ENCODE measurements at places on chromosomes 11 and 22.
A peak's percentile ranks its signal among the peaks of the same experiment; 100 is the strongest.

DNA sequence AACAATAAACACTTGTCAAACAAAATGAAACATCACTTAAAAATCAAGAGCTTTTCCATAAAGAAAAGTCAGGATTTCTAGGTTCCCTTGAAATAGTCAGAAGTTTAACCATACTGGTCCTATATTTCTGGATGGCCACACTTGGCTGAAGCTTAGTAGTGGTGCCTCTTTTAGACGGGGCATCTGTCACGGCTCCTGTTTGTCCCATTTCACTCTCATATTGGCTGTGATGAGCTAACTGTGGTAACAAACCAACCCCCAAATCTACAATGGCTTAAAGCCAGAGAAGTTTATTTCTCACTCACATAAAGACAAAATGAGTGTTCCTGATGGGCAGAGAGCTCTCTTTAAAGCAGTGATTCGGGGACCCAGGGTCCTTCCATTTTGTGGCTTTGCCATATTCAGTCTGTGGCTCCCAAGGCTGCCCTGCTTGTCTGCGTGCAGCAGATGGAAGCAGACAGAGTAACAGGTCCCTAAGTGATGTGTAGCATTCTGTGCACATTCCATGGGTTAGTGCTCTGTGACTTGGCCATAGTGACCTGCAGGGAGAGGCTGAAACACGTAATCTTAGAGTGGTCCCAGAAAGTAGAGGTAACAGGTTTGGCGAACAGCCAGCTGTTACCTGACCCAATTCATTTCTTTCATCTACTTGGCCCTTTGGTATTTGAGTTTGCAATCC, 137.4 kb downstream of the HIPK3 start:
- H3K4me3 ChIP-seq = no peak overlapping the region
- no peaks in the 10 kb centered on the region for H3K4me1 ChIP-seq
- peaks cover 30% of the 10 kb centered on the region for H3K27me3 ChIP-seq
- no peak overlapping the region for H3K27ac ChIP-seq
- H3K36me3 ChIP-seq = no peaks in the 10 kb centered on the region
- no peak for ATAC-seq

- H3K4me3 ChIP-seq = no peak overlapping the region
- no peaks in the 10 kb centered on the region for H3K36me3 ChIP-seq
- H3K27me3 ChIP-seq = no peaks in the 10 kb centered on the region
- no peak for ATAC-seq
- no peak overlapping the region for H3K27ac ChIP-seq
These were observed 11.9 kb downstream of the TTLL1 start for GRCh38 chr22:43077121-43077877.

GRCh38 chr11:41533761-41534160, 74.3 kb upstream of the LRRC4C start:
- no peaks in the 10 kb centered on the region for H3K27me3 ChIP-seq
- ATAC-seq = no peak
- no peak overlapping the region for H3K4me3 ChIP-seq

DNA sequence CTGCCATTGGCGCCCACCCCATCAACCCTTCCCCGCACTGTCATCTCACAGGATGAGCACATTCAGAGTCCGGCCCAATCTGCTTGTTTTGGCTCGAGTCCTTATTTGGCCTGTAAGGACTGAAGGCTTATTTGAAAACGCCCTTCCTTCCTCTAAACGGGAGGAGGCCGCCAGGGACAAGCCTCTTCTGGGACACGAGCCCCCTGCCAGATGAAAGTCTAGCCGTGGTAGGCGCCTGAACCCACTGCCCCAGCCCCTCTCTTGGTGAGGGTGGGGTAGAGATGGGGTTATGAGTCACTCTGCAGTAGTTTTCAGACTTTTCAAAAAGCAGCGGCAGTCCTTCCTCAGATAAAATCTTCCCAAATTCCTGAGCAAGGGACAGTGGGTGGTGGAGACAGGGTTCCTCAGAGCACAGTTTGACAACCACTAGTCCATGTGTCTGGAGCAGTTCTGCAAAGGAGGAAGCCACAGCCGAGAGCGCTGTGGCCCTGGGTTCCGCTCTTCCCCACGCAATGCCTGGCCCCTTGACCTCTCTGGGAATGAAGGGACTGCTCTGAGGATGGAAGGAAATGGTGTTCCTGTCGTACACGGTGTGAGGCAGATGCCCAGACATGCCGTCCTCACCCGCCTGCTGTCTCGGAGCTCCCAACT, 57.0 kb downstream of the MYH9 start:
- peak overlapping the region; percentile 98 for H3K27ac ChIP-seq
- ATAC-seq = no peak
- peaks cover 100% of the 10 kb centered on the region for H3K36me3 ChIP-seq
- H3K27me3 ChIP-seq = no peaks in the 10 kb centered on the region
